Left renal pelvis (tissue), 4 donors: ENCODE measurements at places on chromosomes 2 and 18. TPM values are rescaled to one million over a fixed set of nuclear protein-coding genes. Genes with fewer than 3 reads are reported as not detected.

Gene PARD6G
- 15.2 TPM for polyA plus RNA-seq

Gene MAP2
- polyA plus RNA-seq, result 34.0 TPM

Gene ANKRD62
- polyA plus RNA-seq, result 0.07 TPM

- DNase-seq, result peak; percentile 37
These were observed 460.8 kb downstream of the RNF144A start for GRCh38 chr2:7377916-7378569.

- no peak for DNase-seq
These were observed 459.4 kb upstream of the UBE2E3 start for GRCh38 chr2:180520921-180521581.

DNA sequence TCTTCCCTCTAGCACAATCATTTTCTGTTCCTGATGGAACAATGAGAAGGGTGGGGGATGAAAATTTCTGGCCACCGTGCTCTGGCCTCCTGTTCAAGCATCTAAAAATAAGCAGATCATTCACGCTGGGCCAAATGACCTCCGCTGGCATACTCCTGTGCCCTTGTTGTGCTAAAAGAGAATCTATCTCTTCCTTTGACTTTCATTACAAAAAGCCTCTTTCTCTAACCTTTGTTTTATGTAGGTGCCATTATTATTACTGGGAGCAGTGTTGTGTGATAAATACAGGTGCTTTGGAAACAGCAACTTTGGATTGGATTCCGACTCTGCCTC lies 44.6 kb upstream of the B3GNT2 start:
- DNase-seq, result no peak

GRCh38 chr2:21428754-21429153 lies 305.0 kb downstream of the TDRD15 start:
- DNase-seq, result no peak

DNA sequence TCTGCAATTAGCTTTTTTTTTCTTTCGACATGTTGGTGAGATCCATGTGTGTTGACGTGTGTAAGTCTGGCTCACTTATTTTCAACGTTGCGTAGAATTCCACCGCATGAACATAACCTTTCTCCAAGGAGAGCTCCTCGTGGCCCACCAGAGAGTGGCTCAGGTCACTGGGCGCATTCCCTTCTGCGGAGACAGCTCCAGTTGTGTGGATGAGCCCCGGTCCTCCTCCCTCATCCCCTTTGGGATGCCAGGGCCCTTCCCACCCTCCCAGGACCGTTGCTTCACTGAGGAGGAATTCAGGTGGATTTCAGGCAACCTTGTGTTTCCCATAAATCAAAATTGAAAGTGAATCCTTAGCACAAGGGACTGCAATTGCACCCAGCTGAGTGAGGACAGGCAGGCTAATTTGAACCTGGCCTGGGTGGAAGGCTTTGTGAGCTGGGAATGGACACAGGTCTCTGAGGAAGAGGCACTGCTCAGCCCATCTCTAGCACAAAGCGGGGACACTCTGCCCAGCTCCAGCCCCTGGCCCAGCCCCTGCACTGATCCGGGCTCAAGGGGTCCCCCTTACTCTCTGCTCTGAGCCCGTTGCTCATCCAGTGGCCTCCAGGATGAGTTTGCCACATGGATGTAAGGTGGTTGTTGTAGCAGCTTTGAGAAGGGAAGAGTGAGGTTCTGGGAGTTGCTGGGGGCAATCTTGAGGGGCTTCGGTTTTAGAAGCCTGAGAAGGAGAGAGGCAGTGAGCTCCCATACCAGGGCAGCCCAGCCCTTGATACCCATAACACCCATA lies 57.8 kb upstream of the HAAO start:
- no peak for DNase-seq

GRCh38 chr2:153152036-153152435 lies 326.5 kb downstream of the RPRM start:
- DNase-seq, result no peak

GRCh38 chr2:239832490-239833268 lies 192.5 kb downstream of the NDUFA10 start:
- no peak for DNase-seq

DNA sequence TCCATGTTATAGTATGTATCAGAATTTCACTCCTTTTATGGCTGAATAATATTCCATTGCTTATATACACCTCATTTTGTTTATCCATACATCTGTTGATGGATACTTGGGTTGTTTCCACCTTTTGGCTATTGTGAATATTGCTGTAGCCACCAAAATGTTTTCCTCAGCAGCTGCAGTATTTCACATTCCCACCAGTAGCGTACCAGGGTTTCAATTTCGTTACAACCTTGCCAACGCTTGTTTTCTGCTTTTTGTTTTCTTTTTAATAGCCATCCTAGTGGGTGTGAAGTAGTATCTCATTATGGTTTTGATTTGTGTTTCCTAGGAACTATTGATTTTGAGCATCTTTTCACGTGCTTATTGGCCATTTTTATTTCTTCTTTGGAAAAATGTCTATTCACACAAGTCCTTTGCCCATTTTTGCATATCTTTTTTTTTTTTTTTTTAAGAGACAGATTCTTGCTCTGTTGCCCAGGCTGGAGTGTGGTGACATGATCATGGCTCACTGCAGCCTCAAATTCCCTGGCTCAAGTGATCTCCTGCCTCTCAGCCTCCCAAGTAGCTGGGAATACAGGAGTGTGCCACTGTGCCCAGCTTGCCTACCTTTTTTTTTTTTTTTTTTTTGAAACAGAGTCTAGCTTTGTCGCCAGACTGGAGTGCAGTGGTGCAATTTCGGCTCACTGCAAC lies 14.2 kb downstream of the UBXN2A start:
- no peak for DNase-seq
